Umbilical cord (tissue), 2 donors: ENCODE measurements at places on chromosomes 7 and 10. TPM values are rescaled to one million over a fixed set of nuclear protein-coding genes. Genes with fewer than 3 reads are reported as not detected.

DNA sequence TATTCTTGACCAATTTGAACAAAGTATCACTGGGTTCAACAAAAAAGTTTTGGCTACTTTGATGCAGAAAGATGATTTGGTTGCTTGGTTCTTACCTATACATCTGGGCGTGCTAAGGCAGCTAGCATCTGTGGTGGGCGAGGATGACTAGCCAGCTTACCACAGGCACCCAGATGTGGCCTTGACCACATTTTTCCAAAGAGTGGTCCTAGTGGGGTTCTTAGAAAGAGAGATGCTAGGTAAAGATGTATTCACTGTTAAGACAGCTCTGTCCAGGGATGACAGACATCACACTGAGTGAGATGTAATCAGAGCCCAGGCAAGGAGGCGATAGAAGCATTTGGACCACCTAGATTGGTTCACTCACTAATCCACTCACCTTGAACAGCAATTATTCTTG lies 785 bp downstream of the DNTT start:
- DNase-seq, result no peak

DNA sequence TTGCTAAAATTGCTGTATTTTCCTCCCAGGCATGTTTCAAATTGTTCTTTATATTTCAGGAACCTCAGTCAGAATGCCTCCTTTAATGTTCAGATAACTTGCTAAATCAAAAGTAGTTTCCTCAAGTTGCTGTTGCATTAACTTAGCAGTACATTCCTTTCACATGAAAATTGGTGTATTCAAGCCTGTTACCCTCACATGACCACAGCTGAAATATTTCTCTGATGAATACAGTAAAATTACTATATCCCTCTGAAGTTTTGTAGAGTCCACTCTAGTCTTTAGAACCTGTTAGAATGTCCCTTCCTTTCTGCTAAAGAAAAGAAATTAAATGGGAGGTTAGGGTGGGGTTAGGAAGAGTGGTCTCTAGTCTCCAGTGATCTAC lies 24.5 kb upstream of the C1GALT1 start:
- no peak for DNase-seq

DNA sequence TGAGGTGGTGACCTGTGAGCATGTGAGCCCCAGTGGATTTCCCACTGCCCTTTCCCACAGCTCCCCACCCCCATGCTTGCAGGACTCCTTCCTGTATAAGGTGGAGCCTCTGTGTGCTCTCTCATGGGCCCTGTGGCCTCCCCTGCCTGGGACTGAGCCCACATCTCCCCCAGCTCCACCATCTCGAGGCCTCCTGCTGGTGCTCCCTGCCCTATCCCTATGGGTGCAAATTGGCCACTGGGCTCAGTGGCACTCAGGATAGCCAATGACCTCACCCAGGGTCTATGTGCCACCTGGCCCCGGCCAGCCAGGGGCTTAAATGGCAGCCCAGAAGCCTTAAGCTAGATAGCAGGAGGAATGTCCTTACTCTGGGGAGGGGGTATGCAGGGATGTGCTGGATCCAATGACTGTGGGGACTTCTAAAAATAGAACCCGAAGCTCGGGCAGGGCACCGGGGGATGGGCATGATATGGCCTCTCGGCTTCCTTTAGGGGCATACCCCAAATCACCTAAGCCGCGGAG lies 2.0 kb downstream of the LDB3 start:
- DNase-seq, result no peak

Gene PHKG1
- total RNA-seq, result 2.4 TPM

Gene CLRN3
- total RNA-seq, result not detected

Gene HELLS
- 14.7 TPM for total RNA-seq
